ENCODE measurements at places on chromosomes 6 and 20. TPM values are rescaled to one million over a fixed set of nuclear protein-coding genes. Genes with fewer than 3 reads are reported as not detected.

- no peak for DNase-seq
These were observed 98.5 kb upstream of the TMEM170B start for GRCh38 chr6:11439017-11439420.

CEBPB gene
- 137 TPM for total RNA-seq

GRCh38 chr6:19554356-19555225 is 282.6 kb upstream of the ID4 start:
- DNase-seq, result no peak

RAET1L gene
- total RNA-seq, result 2.3 TPM

TP53TG5 gene
- total RNA-seq, result 0.52 TPM

All from Calu3 (cell line).